ENCODE measurements at places on chromosomes 6 and 20. TPM values are rescaled to one million over a fixed set of nuclear protein-coding genes. Genes with fewer than 3 reads are reported as not detected.

Gene EDN3
- not detected for total RNA-seq

Gene SLC52A3
- total RNA-seq = not detected

Gene SLC4A11
- 0.72 TPM for total RNA-seq

Gene ADGRF5
- 3.2 TPM for total RNA-seq

Gene C20orf202
- total RNA-seq = not detected

Gene PTPRK
- total RNA-seq = 56.7 TPM

Gene POPDC3
- 39.7 TPM for total RNA-seq
